ENCODE measurements at places on chromosomes 1 and 21.

DNA sequence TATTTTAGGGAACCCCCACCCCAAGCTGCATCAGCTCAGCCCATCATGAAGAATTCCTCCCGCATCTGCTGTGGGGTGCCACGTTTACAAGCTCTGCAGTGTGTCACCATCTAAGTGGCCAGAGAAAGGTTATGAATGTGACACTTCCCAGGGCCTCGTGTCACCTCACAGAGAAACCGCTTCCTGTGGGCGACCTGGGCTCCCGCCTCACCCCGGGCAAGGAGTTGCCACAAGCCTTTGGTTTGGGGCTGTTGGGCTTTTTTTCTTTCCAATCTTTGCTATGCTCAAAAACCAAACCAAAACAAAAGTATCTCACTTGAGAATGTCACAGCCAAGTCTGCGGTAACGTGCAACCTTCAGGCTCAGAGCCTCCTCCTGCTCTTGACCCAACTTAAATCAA lies 82.1 kb upstream of the ARHGEF16 start:
- no peak for DNase-seq

GRCh38 chr1:109542657-109543056 lies 3.0 kb downstream of the GPR61 start:
- peak; percentile 10 for DNase-seq

DNA sequence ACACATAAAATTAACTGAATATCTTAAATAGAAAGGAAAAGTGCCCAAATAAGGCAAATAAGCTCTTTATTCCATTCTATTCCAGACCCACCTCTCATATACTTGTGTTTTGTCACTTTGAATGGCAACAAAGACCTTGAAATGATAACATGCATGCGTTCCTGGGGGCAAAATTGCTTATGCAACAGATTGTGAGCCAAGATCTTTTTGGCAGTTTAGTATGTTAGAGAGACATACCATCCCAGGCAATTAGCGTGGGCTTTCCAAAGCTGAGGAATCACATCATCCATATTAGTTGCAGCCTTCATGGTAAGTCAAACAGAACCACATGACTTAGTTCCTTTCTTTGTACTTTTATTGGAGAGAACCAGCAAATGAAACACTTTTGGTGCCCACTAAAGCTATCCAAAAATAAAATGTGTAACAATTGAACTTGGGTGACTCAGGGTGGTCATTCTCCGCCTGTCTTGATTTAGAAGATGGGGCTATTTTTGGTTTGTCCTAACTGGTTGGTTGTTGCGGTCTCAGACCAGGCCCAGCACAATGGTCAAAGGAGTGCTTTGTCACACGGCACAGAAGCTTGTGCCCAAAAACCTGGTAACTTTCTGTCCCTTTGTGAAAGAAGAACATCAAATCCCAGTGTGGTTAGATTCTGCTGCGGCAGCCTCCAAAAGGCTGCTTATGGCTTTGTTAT lies 68.7 kb upstream of the ATF3 start:
- DNase-seq, result no peak

- DNase-seq, result no peak
Observed at GRCh38 chr1:82177192-82177591, 376.5 kb downstream of the ADGRL2 start.

GRCh38 chr1:176499671-176500070 lies 36.7 kb downstream of the PAPPA2 start:
- no peak for DNase-seq

- no peak for DNase-seq
Observed at GRCh38 chr1:112686835-112687234, 12.4 kb downstream of the MOV10 start.

GRCh38 chr1:57208741-57209302 lies 215.0 kb downstream of the DAB1 start:
- DNase-seq, result no peak

GRCh38 chr21:45551783-45552695 lies 9.8 kb upstream of the SLC19A1 start:
- DNase-seq, result no peak

- DNase-seq, result no peak
Observed at GRCh38 chr1:206687251-206687914, 2.7 kb downstream of the MAPKAPK2 start.

GRCh38 chr1:162251102-162251501 lies 125.6 kb downstream of the SPATA46 start:
- no peak for DNase-seq

- no peak for DNase-seq
Observed at GRCh38 chr1:93399781-93400180, 48.1 kb upstream of the FNBP1L start.

GRCh38 chr1:175875556-175875955 lies 132.2 kb upstream of the TNR start:
- DNase-seq, result no peak

- DNase-seq, result no peak
Observed at GRCh38 chr21:31781737-31782136, 49.8 kb upstream of the SCAF4 start.

GRCh38 chr1:99228153-99228552 lies 36.1 kb upstream of the PLPPR4 start:
- DNase-seq, result no peak

DNA sequence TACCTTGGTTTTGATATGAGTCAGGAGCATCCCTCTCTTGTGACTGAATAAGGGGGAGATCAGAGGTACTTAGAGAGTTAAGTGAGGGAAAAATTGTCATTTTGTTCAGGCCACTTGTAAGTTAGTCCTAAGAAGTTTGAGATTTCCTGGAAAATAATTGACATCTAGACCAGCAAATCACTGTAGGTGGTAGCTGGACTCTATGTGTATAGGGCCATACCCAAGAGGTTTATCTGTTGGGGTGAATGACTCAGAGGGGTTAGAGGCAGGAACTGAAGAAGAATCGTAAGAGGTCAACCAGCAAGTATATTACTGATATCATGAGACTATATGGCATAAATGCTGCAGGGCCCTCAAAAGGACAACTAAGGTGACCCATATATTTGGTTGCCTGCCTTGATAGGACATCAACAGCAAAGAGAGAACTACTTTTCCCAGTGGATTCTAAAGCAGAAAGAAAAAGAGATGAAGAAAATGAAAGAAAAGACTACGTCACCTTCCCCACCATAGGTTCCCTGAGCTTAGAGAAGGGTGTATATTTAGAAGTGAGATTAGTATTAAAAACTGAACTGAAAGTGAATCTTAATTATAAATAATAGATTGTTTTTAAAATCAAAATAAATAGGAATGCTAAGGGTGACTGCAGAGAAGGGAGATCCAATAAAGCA lies 8.0 kb upstream of the RNPC3 start:
- peak; percentile 15 for DNase-seq

GRCh38 chr1:232568331-232568852 lies 61.5 kb downstream of the SIPA1L2 start:
- no peak for DNase-seq

GRCh38 chr1:235735621-235736020 lies 86.0 kb upstream of the GNG4 start:
- DNase-seq, result no peak

DNA sequence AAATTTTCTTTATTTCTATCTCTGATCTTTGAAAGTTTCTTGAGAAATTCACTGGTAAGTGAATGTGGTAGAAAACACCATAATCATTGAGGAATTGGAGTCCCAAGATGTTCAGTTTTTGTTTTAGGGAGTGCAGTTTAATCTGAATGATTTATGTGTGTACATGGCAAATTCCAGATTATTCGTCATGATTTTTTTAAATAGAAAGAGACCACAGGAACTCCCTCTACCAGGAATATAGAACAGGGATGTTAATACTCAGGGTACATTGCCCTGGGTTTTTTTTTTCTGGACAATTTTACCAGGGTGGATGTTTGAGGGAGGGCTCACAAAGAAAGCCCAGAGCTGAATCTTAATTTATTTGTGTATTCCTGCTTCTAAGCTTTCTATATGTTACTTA lies 109.0 kb downstream of the VPS13D start:
- no peak for DNase-seq

GRCh38 chr1:118155106-118155505 lies 29.9 kb downstream of the SPAG17 start:
- no peak for DNase-seq

DNA sequence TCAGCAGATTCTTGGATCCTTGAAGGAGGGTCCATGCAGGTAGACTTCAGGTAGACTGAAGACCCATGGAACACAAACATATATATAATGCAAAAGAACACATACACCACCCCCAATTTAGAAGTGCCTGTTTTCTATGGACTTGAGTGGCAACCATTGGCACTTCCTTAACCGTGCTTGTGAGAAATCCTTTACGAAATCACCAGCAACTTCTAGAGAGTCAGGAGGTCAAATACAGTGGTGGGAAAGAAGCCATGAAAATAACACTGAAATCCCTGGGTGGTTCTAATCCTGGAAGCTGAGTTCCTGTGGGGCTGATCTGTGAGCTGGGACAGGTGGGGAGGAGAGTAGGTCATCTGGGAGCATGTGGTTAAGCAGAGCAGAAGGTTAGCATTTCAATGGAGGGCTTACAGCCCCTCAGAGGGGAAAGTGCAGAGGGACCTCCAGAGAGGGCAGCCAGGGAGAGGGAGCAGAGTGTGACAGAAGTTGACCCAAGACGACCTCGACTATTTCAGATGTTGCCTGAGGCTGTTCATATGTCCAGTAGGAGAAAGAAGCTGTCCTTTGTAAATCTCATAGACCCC lies 13.0 kb upstream of the IL10 start:
- no peak for DNase-seq

DNA sequence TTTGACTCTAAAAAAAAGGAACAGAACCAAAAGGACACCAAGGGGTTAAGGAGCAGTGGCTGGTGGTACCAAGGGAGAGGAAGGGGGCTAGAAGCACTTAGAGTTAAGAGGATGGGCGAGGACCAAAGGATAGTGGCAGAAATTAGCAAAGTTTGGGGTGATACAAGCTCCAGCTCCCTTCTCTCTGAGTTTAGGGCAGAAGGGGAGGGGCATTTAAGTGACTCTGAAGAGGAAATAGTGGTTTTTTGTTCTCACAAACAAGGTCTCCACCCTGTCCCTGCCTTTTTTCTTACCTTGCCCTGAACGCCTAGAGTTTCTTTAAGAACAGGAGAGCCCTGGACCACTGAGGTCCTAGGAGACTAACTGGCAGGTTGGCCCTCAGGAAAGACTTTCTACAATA lies 3.3 kb downstream of the CDC42SE1 start:
- DNase-seq, result no peak

DNA sequence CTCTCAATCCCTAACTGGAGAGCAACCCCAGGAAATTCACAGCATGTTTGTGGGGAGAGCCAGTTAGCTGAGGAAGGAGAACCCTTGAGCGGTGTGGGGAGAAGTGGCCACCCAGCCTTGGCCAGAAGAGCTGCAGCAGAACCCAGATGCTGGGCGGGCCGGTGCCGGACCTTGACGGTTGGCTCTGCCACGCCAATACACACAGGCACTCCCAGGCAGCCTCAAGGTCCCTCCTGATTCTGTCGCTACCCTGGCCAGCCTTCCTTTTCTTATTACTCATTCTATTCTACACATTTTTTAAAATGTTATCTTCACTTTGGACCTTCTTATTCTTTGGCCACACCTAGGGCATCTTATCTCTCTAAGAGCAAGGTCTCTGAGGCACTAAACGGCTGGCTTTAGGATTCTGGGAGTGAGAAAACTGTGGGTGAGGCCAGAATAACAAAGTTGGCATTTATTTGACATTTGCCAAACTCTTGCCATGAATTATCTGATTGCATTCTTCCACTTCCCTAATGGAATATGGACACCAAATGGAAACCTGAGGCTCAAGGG lies 50.4 kb upstream of the GPR37L1 start:
- DNase-seq, result no peak

DNA sequence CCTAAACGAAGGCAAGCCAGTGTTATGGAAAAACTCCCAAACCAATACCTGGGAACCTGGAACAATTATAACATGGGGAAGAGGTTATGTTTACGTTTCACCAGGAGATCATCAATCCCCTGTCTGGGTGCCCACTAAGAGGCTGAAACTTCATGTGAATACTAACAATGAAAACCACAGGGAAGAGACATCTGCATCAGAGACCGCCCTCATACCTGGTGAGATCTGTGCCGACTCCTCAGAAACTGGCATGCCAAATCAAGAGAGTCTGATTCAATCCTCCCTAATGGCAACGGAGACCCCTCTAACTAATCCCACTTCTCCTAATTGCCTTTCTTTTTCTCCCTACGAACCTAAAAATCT lies 163.2 kb downstream of the IER5 start:
- no peak for DNase-seq

DNA sequence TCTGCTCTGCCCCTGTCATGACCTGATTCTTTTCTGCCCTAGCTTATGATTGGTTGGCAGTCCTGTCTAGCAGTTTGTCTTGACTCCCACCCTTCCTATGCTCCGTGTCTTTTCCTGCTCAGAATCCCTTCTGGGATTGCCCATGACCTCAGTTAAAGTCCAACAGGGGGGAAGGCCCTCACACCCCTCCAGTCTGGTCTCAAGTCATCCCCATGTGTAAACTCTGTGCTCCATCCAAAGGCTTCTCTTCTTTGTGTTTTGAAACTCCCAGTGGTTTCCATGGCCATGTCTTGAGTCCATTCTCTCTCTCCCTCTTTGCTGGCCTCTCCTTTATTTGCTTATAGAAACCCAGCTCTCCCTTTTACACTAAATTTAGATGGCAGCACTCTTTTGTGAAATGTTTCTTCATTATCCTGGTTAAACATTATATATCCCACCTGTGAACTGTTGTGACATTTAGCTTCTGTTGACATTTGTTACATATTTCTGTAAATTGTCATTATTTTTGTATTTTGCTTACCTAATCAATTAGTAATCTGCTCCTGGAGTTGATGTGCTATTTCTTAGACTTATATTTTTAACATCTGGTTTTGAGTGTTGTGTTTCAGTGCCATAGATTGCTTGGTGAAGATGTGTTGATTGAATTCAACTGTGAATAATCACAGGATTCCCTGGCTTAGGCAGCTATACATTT lies 48.9 kb upstream of the GCLM start:
- no peak for DNase-seq

- DNase-seq, result no peak
Observed at GRCh38 chr1:64437453-64437852, 32.5 kb upstream of the CACHD1 start.
